ENCODE measurements at places on chromosomes 13 and 19.

DNA sequence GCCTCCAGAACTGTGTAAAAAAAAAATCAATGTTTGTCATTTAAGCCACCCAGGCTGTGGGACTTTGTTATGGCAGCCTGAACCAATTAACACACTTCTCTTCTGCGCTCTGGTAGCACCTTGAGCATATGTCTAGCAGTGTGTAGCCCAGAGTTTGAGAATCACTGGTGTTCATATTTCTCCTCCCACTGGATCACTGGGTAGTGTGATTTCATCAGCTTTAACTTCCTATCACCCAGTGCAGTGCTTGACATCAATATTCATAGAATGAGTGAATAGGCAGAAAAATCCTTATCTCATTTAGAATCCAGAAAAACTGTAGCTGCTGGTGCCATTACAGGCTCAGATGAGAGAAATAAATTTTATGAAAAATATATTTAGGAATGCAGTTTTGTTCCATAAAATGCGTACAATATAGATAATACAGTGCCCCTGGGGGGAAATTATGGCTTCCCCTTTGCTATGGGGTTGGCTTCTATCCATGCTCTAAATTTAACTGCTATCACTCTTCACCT lies 30.7 kb upstream of the WASF3 start:
- DNase-seq, result no peak

- DNase-seq, result no peak
Observed at GRCh38 chr19:8336072-8336569, 6.9 kb downstream of the KANK3 start.

DNA sequence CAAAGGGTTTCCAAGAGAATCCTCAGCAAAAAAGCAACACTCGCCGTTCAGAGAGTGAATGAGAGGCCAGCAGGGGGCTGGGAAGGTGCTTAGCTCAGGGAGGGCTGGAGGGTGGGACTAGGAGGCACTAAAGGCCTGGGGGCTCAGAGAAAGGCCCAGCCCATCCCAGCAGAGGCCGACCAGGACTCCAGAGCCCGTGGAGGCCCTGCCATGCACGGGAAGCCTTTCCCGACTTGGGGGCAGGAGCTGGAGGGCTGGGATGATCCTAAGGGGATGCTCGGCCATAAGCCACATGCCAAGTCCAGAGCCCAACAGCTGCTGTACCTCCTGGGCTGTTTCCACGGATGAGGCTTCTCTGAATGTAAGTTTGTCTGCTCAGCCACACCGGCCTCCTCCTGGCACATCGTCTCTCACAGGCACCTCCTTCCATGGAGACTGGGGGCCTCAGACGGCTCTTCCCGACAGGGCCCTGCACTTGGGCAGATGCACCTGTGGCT lies 19.5 kb downstream of the RASA3 start:
- no peak for DNase-seq

DNA sequence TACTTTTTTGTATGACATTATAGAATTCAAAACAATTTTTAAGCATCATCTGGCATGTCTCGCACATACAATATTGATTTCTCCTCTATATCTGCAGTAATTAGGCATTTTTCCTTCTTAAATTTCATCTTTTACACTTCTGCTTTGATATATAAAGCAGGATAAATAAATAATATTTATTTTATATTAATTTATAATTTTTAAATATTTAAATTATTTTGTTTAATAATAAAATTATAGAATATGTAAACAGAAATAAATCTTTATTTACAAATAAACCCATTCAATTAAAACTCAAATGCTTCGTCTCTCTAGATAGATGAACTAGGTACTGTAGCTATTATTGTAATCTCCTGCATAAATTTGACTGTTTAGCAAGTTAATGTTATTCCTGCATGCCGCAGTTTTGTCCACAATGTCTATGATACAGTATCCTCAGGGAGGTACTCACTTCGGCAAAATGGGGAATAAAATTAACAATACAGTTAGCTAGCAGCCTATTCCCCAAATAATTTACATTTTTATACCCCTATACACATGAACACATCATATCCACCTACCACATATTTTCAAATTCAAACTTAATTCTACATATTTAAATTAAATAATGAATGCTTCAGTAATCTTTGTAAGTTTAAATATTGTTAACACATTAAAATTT lies 473.6 kb upstream of the SLC10A2 start:
- DNase-seq, result no peak

GRCh38 chr13:80841414-80841813 lies 500.5 kb upstream of the SPRY2 start:
- no peak for DNase-seq

DNA sequence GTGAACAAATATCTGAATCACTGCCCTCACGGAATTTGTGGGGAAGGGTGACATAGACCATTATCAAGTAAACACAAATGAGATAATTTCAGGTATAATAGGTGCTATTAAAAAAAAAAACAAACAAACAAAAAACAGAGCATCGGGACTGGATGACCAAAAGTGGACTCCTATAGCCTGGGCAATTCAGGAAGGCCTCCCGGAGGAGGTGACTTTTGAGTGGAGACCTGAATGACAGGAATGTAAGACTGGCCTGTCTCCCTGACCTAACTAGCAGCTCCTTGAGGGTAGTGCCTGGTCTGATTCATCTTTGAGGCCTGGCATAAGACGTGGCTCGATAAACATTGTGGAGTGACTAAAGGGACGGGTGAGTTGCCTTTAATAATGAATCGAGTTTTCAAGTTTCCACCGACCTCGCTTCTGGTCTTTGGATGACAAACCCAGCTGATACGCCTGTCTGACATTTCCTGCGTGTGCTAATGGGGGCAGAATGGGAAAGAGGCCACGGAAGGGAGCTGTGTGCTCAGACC lies 6.8 kb downstream of the KLK10 start:
- DNase-seq, result no peak

DNA sequence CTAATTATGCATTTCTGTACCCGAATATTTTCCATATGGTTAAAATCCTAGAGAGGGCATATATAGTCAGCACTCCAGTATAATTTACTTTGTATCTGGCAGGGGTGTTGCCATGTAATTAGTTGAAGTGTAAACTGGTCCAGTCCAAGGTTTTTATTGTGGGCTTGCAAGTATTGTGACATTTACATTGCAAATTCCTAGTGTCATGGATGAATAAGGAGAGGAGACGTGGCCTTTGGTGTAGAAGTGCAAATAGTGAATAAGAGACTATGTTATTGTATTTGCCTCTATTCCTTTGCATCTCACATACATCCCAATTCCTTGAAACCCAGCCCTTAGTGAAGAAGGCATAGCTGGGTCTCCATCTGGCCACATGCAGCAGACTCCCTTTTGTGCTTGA lies 330.6 kb downstream of the ATP8A2 start:
- DNase-seq, result no peak

- no peak for DNase-seq
Observed at GRCh38 chr13:105848494-105848893, 687.0 kb downstream of the EFNB2 start.

- DNase-seq, result no peak
Observed at GRCh38 chr19:862581-863314, 3.3 kb downstream of the CFD start.

GRCh38 chr13:64446372-64446771 lies 2783.8 kb downstream of the PCDH9 start:
- DNase-seq, result no peak

DNA sequence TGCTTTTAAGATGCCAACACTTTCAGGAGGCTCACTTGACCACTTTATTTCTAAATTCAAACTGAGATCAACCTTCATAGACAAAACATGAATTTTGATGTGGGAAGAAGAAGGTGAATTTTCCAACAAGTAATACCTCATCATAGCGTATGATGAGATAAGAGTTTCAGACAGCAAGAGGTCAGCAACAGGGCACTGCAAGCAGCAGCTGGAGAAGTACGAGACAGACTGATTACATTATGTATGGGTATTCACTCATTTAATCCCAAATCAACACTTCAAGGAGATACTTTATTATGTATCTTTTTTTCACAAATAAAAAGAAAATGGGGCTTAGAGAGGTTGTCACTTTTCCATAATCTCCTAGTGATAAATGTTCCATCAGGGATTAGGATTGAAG lies 389.8 kb downstream of the TBC1D4 start:
- no peak for DNase-seq

DNA sequence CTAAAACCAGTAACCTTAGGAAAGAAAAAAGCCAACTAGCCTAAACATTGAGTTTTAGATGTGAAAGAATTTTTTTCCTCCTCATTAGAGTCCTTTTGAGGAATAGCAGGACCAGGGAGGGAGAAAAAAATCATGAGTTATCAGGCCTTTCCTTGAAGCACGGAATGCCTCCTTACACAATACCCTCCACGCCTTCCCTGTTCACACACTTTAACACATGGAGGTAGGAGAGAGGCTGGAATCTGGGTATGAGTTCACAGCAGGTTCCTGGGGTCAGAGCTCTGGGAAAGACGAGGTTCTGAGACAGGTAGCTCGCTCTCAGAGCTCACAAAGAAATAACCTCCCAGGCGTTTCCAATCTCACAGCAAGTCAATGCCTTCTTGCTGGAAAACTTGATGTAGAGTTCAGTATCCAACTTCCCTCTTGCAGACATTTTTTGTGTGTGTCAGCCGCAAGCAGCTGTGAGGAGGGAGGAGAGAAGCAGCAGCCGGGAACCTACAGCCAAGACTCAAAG lies 716 bp downstream of the ZNF573 start:
- peak; percentile 23 for DNase-seq

- DNase-seq, result no peak
Observed at GRCh38 chr19:719636-720344, 11.1 kb downstream of the PALM start.

DNA sequence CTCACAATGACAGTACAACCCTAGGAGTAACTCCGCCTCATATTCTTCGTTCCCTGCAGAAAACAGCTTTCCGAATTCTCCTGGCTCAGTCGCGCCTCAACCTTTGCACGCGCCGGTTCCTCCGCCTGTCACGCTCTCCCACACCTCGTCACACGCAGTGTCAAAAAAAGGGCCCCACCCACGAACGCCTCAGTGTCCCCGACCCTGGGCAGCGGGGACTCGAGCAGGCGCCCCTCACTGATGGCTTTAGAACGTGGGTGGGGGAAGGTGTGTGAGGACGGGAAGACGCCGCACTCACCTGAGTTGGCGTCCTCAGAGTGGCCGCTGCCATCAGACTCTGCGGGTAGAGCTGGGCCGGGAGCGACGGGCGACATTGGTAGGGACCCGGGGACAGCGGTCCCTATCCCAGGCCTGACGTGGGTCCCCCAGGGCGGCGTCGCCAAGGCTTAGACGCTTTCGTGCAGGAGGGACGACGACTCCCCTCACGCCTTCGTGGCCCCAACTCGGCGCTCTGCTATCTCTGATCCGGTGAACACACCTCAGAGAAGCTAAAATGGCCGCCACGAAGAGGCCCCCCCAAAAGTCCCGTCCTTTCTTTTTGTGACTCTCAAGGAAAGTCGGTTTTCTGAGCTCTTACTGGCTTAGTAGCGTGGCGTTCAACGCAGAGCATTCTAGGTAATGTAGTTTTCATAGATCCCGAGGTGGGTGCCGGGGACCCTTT lies at the start of gene ZNF154:
Gene ZNF154, minus strand, starts transcription at position 564 of the 721 bp plus-strand sequence. Its CDS starts 233 bp downstream, at position 331.
- DNase-seq, result no peak

DNA sequence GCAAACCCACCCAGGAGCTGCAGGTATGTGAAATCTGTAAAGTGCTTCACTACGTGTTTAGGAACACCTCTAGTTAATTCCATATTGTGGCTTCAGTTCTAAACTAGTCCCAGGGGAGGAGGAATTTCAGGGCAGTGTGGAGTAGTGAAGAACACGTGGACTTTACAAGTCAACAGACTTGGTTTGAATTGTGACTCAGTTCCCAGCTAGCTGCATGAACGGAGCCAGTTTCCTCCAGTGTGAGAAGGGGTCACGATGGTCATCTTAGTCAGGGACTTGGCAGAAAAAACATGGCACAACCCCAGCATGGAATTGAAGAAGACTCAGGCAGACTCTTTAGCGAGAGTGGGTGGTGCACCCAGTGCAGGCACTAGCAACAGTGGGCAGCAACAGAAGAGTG lies 175.7 kb upstream of the UBL3 start:
- DNase-seq, result no peak

- DNase-seq, result no peak
Observed at GRCh38 chr13:40016953-40017660, 361.6 kb downstream of the COG6 start.

- DNase-seq, result peak; percentile 46
Observed at GRCh38 chr19:41352609-41353465, 885 bp downstream of the TGFB1 start.

GRCh38 chr19:50244695-50245094 lies 41.3 kb downstream of the MYH14 start:
- no peak for DNase-seq

DNA sequence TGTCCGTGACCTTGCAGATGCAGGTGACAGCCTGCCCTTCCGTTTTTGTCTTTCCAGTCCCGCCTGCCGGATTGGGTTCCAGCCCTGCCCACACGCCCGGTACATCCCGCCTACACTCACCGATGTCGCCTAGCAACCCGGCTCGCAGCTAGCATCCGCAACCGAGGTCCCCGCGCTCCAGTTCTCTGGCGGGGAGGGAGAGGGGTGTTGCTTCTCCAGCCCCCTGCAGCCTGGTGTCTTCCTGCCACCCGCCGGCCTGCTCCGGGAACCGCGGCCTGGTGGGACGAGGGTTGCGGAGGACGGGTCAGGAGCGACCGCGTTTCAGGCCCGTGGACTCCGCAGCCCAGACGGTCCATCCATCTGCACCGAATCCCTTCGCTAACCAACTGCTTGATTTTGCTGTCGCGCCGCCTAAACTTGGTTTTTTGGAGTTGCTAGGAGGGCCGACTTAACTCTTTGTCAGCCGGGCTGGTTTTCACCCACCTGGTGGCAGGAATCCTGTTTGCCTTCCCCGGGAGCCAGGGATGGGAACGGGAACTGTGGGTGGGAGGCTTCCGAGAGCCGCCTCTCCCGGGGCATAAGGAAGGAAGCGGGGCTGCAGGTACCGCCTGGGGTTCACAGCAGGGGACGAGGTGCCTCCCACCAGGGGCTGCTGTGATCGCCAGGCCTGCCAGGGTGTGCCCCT lies 15.4 kb upstream of the MATK start:
- no peak for DNase-seq

- DNase-seq, result no peak
Observed at GRCh38 chr13:110126391-110126961, 180.5 kb downstream of the COL4A1 start.

DNA sequence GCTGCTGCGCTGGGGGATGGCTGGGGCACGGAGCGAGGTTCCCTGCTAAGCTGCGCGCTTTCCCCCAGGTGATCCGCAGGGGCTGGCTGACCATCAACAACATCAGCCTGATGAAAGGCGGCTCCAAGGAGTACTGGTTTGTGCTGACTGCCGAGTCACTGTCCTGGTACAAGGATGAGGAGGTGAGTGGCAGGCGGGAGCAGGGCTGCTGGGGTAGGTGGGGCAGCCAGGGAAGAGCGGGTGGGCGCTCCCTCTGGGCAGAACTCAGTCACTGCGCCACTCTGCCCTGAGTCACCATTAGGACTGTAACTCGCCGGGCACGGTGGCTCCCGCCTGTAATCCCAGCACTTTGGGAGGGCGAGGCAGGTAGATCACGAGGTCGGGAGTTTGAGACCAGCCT lies 23.8 kb downstream of the TMED1 start:
- no peak for DNase-seq

- DNase-seq, result no peak
Observed at GRCh38 chr19:35429698-35430408, 18.2 kb upstream of the FFAR2 start.

- no peak for DNase-seq
Observed at GRCh38 chr13:97434397-97435201, 630 bp downstream of the RAP2A start.

- no peak for DNase-seq
Observed at GRCh38 chr13:51760592-51760991, 43.4 kb downstream of the DHRS12 start.
